Stimulated activated CD4-positive, alpha-beta T cell treated with anti-CD3 and anti-CD28 coated beads, Interleukin-1b, Interleukin-23, amount 100 ng/mL, for 24 hours (primary cell): ENCODE measurements at places on chromosomes 6 and 20.

- no peak for DNase-seq
Measured at GRCh38 chr20:36349384-36350170, 43.4 kb downstream of the DLGAP4 start.

DNA sequence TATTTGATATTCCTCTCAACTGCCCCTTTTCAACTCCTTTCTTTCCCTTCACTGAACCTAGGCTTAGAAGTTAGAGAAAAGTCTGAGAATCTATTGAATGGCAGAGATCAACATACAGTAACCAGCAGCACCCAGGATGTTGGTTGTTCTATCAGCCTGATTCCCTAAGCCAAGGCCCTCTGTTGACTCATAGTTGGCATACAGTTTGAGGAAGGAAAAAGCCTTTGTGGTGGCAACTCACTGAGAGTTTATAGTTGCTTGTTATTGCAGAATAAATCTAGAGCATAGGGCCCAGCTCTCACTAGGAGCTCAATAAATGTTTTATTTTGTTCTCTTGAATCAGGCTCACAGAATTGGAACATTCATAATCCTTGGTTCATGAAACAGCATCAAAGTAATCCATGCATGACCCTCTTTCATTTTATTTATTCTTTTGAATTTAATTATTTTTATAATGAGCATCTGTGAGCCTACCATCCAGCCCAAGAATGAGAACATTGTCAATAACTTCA lies 119.1 kb upstream of the ADGRF1 start:
- DNase-seq, result no peak

DNA sequence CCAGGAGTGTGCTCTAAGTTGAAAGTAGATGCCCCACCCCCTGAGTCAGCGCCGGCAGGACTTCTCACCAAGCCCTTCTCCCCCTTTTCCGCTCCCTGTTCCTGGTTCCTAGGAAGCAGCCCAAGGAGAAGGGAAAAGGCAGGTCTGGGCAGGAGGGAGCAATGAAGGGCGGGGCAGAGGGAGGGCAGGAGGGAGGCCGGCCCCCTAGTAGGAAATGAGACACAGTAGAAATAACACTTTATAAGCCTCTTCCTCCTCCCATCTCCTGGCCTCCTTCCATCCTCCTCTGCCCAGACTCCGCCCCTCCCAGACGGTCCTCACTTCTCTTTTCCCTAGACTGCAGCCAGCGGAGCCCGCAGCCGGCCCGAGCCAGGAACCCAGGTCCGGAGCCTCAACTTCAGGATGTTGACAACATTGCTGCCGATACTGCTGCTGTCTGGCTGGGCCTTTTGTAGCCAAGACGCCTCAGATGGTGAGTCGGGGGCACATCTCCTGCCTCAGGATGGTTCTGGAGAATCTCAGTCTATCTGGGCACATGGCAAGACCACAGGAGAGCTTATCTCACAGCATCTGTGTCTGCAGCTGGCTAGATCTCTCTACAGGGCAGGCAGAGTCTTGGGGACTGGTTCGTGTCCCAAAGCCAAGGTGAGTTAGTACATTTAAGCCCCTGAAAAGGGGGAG lies at the start of gene PROCR:
Gene PROCR (plus strand): TSS at position 320 of the 681 bp plus-strand sequence. CDS start 83 bp downstream, at position 403.
- no peak for DNase-seq

GRCh38 chr6:45545416-45545815 lies 167.7 kb upstream of the SUPT3H start:
- DNase-seq, result no peak

GRCh38 chr6:81820980-81821379 lies 68.5 kb upstream of the TENT5A start:
- no peak for DNase-seq

DNA sequence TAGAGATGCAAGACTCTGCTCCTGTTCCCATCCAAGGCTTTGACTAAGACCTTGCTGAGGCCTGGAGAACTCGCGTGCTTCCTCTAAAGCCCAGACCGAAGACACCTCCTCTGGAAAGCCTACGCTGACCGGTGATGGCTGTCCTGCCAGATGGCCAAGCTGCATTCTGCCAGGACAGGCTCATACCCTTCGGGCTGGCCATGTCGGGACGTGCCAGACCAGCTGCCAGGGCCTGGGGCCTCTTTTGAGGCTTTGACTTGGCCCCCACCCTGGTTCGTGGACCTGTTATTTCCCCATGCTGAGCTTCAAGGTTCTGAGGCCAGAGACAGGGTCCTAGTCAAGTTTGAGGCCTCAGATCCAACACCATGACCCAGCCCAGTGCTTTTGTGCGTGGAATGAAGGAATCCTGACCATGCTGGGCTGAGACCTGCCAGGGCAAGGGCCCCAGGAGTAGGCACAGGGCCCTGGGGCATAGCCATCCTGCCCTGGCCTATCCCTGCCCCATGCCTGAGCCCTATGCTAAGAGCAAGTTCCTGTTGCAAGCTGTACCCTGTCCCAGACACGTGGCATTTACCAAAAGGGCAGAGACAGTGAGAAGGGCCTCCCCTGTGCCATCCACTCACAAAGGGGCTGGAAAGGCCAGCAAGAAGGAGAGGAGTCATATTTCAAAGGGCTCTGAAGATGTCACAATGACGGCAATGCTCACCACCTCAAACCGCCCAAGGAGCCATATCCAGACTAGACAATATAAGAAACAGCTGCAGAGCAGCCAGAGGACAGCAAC lies 42.8 kb downstream of the MRPL14 start:
- no peak for DNase-seq

DNA sequence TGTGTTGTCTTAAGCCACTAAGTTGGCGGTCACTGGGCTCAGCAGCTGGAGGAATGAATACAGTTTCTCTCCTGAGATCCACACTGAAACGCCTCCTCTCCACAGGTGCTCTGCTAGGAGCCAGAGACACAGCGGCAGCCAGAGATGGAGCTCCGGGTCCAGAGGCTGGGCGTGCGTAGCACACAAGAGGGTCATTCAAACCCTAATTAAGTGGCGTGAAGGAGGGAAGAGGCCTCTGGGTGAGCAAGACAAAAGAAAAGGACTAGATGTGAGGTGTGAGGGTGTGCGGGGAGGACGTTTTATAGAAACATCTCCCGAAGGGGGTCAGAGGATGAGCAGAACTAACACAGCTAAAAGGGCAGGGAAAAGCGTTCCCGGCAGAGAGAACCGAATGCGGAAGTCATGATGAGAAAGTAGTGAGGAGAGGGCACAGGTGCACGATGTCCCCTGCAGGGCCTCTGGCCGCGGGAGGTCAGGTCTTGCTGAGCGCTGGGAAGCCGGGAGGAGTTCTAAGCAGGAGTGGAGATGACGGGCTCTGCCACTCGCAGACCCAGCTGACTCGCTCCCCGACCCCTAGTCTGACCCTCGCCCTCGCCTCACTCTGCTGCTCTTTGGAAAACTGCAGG lies 54.4 kb downstream of the BMP7 start:
- no peak for DNase-seq

DNA sequence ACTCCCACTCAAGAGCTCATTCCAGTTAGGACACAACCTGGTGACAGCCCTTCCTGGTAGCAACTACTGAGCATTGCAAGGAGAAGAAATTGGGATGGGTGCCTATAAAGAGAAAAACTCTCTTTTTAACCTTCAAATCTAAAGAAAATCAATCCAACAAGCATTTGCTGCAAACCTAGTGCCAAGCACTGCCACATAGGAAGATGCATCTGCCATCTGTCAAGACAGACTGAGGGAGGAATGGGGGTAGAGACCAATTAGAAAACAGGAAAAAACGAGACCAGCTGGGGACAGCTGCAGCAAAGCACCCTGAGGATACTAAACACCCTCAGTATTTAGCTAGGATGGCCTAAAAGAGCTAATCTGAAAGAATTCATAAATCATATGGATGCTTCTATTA lies 27.9 kb downstream of the HLA-DMB start:
- DNase-seq, result no peak

- no peak for DNase-seq
Measured at GRCh38 chr6:3194535-3195419, 32.7 kb downstream of the TUBB2B start.

- DNase-seq, result no peak
Measured at GRCh38 chr6:144429753-144430152, 144.6 kb downstream of the UTRN start.

DNA sequence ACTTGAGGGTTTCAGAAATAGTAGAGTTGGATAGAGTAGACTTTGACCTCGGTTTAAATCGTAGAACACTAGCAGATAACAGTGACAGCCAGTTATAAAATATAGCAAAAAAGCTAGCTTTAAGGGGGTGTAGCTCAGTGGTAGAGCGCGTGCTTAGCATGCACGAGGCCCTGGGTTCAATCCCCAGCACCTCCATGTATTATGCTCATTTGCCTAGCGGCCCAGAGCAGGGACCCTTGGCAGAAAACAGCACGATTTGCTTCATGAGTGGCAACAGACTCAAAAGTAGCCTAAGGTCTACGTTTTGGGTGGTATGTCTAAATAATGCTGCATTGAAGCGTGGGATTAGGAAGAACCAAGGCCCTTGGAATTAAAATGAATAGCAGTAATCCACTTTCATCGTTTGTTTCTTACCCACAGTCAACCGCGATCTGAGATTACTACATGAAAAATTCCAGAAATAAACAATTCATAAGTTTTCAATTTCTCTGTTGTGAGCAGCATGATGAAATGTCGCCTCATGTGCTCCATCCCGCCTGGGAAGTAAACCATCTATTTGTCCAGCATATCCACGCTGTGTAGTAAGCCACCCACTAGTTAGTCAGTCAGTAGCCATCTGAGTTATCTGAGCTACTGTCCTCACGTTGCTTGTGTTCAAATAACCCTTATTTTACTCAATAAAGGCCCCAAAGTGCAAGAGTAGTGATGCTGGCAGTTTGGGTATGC lies 184.9 kb downstream of the GPX5 start:
- no peak for DNase-seq

DNA sequence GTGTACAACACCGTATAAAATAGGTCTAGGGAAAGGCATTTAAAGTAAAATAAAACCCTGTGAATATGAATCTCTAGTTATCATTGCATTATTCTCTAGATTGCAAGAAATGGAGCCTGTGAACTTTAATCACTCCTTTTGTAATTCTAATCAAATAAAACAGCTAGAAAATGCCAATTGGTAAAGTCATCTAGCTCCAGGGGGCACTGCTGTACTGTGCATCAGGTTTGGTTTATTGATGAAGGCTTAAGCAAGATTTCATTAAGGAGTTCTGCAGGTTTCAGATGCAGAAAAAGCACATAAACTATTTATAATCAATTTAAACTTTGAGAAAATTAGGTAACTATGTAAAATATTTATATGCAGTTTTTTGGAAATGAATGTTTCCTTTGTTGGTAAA lies 645.0 kb downstream of the PHF3 start:
- no peak for DNase-seq

- no peak for DNase-seq
Measured at GRCh38 chr6:31952140-31952805, 6.4 kb downstream of the CFB start.

DNA sequence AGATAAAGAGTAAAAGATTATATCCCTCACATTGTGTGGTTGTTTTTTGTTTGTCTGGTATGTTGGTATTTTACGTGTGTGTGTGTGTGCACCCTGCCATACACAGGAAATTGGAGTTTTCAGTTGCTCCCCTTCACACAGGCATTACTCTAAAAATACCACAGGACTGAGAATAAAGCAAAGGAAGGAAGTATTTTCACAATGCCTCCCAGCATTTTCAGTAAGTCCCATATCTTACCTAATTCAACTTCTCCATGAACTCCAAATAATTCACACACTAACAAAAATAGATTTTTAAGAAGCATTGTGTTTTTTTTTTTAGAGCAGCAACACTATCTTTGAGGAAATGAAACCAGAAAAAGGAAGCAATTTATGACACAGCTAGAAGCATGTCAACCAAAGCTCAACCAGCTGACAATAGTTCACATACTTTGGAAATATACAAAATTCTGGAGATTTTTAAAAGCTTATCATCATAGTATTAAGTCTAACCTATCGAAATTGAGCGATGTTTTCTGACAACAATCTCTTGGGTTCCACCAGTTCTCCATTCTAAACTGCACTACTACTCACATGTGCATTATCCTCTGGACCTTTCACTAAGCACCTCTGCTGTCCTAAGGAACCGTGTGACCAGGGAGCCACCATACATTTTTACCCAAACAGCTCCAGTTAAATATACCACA lies 2.1 kb downstream of the UBE2J1 start:
- no peak for DNase-seq

- DNase-seq, result no peak
Measured at GRCh38 chr6:15947923-15948322, 181.0 kb upstream of the MYLIP start.

DNA sequence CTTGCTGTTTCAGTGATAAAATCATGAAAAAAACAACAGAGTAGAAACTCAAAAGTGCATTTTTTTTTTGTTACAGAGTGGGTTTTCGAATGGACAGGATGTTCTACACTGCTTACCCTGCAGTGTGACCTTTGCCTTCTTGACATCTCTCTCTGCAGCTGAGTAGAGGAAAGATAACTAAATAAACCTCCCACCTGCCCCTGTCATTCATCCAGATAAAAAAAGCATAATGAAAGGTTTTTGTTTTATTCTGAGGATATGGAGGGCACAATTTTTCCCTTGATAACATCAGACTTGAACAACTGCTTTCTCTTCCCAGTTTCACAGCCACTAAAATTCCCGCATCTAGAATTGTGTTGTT lies 193.6 kb upstream of the FOXQ1 start:
- no peak for DNase-seq

GRCh38 chr6:17584241-17584803 lies 15.8 kb upstream of the FAM8A1 start:
- no peak for DNase-seq

- DNase-seq, result no peak
Measured at GRCh38 chr20:24981790-24982189, 10.8 kb downstream of the APMAP start.

GRCh38 chr20:25195962-25196785 lies 662 bp downstream of the ENTPD6 start:
- peak; percentile 25 for DNase-seq

DNA sequence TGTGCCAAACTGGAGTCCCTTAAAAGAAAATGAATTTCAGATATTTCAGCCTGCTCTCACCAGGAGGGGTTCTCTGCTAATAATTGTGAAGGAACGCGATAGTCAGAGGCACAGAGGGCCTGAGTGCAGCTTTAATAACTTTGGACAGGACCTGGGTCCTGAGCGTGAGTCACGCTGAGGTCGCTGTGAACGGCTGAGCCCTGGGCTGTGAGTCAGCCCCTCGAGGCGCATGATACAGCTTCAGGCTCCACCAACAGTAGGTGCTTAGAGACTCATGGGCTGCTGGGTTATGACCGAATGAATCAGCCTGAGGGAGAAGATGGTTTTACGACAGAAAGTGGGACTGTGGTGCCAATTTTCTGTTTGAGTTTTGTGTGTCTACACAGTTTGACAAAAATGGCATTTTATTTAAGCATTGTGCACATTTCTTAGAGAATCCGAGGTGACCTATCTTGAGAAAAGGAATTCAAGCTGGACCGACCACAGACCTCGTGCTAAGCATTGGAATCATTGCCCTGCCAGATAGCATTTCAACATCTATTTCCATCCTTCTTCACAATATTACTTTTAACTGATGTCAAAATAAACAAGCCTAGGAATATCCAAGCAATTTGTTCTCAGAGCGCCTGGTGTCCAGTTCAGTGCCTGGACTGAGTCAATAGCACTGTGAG lies 183.0 kb downstream of the THBS2 start:
- DNase-seq, result no peak
